ENCODE measurements at places on chromosomes 13 and 19.

- DNase-seq: no peak
These were observed 451 bp downstream of the NOSIP start for GRCh38 chr19:49579947-49580263.

DNA sequence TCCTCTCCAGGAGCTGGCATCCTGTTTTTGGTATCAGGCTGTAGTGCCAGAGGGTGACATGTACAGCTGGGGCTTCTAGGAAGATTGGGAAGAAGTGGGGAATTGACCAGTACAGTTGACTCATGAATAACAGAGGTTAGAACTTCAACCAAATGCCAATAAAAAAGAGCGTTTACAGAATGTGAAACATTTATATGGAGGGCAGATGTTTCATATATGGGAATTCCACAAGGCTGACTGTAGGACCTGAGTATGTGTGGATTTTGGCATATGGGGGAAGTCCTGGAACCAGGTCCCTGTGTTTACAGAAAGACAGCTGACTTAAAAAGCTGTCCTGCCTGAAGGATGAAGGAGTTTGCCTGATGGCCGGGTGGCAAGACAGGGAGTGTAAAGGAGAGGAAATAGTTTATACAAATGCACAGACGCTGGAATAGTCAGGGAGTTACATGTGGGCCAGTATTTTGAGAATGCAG lies 5.2 kb downstream of the CHAMP1 start:
- DNase-seq: no peak

DNA sequence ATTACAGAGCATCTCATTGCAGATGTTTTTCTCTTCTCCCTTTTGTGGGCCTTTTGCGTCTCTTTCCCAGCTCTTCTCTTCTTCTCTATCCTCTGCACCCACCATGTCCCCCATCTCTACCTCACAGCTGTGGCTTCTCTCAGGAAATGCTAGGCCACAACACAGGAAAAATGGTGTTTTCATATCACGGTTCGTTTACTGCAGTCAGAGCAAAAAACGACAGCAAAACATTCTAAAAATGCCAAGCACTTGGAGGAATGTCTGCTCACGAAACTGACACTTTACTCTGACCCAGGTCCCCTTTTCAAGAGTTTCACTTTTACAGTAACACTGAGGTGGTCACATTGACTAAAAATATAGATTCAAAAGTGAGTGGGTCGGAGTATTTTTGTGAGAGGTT lies 152.2 kb downstream of the DCT start:
- DNase-seq: no peak

DNA sequence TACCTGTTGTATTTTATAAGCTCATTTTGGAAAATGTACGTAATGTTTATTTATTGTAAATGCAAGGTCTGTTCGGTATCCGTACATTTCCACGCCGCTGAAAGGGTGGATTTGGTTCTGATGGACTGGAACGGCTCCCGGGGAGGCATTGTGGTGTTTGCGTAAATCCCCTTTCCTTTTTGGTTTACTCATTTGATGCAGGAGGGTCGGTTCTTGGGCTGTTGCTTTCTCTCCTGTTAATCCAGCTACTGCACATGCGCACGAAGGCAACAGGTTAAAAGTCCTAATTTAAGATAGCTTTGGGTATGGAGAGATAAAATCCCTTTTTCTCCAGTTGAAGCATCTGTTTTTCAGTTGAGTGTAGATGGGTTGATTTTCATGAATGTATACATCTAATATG lies 224.4 kb downstream of the TM9SF2 start:
- no peak for DNase-seq

- DNase-seq: no peak
These were observed 23.5 kb downstream of the ZNF180 start for GRCh38 chr19:44476559-44477408.

DNA sequence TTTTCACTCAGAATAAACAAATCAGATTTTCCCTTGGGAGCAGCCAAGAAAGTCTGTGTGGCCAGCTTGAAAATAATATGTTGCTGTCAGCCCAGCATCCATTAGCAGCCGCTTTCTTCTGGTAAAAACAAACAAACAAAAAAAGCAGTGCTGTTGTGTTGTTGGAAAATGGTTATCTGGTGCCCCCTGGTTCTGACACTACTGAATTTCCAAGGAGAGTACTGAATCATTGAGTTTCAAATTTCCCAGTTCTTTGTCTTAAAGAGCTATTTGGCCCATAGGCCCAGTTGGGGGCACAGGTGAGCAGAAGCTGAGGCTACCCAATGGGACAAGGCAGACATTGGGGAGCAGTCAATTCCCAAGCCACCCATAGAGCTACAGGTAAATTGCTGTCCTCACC lies 995.9 kb downstream of the UQCRFS1 start:
- no peak for DNase-seq

GRCh38 chr13:112933649-112934048 lies 35.4 kb upstream of the MCF2L start:
- DNase-seq: no peak

DNA sequence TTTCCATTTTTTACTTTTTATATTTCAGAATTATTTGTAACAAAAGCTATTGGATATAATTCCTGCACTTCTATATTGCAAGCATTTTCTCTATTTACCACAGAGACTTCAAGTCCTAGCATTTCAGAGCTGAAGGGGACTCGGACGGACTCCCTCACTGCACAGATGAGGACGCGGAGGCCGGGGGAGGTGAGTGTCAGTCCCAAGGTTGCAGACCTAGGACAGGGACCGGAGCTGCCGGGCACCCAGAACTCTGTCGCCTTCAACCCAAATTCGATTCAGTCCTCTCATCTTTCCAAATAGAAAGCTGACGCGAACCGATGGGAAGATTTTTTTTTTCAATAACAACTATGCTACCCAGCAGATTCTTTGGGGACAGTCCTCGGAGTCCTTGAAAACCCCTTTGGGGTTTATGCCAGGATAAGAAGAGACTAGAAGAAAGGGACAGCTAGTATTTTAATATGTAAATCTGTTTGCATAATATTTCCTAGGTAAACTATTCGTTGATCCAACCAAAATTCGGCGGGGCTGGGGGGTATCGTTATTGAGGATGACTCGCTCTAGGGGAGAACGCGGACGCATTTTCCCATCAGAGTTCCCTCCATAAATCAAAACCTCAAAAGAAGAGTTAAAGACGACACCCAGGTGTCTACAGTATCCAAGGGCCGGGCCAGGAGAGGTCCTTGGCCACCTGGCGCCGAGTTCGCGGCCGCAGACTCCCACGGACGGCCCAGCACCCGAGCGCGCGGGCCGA lies 803 bp downstream of the FLT3 start:
- no peak for DNase-seq

- DNase-seq: no peak
These were observed 51.7 kb downstream of the SLC7A9 start for GRCh38 chr19:32817569-32818476.

GRCh38 chr19:51810223-51810622 lies 15.3 kb downstream of the FPR3 start:
- no peak for DNase-seq

DNA sequence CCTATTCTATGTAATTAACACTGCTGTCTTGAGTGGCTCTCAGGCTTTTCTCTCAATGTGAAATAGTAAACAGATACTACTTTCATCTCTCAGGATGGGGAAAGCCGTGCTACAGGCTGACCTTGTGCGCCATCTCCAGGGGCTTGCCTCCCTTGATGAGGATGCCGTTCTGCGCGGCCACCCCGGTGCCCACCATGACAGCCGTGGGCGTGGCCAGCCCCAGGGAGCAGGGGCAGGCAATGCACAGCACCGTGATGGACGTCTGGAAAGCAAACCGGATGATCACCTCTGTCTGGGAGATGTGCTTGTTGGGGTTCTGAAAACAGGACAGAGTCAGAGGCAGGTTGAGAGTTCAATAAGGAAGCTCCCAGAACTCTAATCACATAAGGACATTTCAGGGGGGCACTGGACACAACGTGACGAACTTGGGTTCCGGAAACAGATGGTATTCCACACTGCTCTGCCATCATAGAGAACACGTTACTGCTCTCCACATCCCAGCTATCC lies 65.0 kb downstream of the ATP7B start:
- DNase-seq: no peak

- DNase-seq: no peak
These were observed 273.8 kb downstream of the LHFPL6 start for GRCh38 chr13:39329182-39329639.

GRCh38 chr13:21348488-21349120 lies 110.5 kb downstream of the ZDHHC20 start:
- no peak for DNase-seq

DNA sequence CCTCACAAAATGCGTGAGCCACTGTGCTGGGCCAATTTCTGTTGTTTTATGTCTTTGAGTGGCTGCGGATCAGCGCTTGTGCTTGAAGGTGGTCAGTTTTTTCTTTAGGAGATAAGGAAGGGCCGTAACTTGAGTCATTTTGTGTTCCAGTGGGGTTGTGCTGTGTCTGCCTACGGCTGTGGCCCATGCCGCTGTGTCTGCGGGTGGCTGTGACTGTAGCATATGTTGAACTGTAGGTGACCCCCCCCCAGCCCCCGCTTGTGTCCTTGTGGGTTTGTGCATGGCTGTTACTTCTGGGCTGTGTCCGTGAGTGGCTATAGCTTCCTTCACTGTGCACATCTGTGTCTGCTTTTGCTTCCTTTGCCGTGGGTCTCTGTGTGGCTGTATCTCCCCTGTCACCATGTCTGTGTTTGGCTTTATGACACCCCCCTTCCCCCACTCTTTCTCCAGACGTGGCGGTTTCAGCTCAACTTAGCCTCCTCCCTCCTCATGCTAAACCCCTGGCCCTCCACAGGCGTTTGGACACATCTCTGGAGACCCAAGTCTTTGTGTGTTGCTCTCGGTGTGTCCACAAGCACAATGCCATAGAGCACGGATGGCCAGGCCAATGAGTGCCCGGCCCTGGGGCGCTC lies 675 bp downstream of the PPP1R14A start:
- no peak for DNase-seq

- no peak for DNase-seq
These were observed 17.8 kb upstream of the LATS2 start for GRCh38 chr13:21079221-21079620.
